ENCODE measurements at places on chromosomes 12 and 14.

DNA sequence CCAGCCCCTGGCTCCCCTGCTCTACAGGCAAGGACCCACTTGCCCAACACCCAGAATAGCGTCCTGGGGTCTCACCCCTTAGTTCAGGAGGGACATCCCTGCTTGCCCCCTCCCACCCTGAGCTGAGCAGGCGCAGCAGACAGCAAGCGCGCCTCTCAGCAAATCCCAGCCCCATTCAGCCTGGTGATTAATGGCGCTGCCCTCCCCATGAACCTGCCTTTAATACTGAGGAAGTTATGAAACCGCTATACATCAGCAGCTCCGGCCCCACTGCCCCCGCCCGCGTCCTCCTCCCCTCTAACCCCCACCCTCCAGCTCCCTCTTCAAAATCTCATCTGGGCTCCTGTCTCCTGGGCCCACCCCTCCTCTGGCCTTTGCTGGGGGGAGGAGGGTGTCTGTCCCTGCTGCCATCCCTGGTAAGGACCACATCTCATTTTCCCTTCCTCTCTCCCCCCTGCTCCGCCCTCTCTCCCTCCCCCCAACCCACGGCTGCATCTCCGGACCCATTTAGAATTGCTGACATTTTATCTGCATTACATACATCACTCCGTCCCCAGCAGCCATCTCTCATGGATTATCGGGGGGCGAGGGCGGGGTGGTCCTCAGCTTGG, 7.1 kb upstream of the SMUG1 start:
- DNase-seq, result no peak

DNA sequence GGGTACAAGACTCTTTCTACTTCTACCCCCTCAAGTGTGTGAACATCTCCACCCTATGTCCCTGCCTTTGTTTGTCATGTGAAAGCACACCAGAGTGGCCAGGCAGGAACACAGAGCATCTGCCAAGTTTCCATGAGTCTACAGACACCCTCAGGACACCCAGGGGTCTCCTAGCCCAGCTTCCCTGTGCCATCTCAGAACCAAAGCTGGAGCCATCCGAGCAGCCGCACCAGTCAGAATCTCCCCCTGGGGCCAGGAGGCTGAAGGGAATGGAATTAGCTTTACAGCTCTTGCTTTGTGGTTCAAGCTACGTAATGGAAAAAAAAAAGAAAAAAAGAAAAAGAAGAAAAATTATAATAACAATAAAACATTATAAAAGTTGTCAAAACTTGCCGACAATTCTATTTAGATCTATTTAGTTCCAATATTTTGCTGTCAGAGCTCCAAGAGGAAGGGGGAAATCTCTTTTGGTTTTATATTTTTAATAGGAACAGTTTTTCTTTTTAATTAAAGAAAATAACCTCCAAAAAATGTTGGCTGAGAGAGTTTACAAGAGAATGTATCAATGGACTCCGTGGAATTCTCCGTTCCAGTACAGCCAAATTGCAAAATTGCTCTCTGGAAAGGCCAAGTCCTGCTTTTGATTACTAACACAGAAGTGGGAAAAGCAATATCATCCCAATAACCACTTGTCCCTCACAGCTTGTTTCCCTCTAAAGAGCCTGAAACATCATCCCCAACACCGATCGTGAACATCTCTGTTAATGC, 37.1 kb downstream of the TBX5 start:
- no peak for DNase-seq

- no peak for DNase-seq
Observed at GRCh38 chr12:92574051-92574783, 128.6 kb upstream of the PLEKHG7 start.

DNA sequence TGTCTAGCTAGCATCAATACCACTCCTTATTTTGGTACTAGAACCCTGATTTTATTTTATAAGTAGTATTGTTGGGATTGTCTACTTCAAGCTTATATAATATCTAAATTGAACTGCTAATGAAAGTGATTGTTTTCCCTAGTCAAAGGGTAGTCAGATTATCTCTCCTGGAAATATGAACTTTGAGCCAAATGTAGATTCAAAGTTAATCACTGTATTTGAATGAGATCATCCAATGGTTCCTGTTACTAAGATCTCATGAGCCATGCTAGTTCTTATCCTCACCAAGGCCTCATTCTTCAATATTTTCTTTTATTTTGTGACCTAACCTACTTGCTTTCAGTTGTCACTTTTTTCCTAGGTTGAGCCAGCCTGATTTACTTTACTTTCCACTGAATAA, 276.7 kb downstream of the RASSF9 start:
- no peak for DNase-seq

- no peak for DNase-seq
Observed at GRCh38 chr14:61934385-61934784, 172.2 kb downstream of the SNAPC1 start.

DNA sequence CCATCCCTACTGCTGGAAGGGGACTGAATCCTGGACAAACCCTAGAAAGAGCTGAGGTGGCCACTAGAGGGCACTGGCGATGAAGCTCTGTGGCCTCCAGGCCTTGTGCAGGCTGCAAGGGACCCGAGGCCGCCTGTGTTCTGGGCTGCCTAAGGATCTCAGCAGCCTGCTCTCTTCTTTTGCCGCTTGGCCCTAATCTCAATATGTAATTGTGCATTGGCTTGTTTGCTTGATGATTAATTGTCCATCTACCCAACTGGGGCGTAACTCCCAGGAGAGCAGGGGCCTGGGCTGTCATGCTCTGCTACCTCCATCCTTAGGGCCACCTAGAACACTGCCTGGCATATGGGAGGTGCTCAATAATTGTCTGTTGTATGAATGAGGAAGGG, 73.8 kb downstream of the SYNE3 start:
- peak; percentile 59 for DNase-seq

DNA sequence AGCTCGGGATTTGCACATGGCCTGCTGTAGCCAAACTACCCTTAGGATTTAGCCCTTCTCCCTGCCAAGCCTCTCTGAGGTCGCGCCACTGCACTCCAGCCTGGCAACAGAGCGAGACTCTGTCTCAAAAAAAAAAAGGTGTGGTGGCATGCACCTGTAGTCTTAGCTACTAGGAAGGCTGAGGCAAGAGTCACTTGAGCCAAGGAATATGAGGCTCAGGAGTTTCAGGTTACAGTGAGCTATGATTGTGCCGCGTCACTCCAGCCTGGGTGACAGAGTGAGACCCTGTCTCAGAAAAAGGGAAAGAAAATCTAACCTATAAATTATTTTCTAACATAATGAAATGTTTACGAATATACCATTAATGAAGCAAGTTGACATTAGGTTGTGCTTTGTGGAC, 29.7 kb downstream of the ESRRB start:
- no peak for DNase-seq

DNA sequence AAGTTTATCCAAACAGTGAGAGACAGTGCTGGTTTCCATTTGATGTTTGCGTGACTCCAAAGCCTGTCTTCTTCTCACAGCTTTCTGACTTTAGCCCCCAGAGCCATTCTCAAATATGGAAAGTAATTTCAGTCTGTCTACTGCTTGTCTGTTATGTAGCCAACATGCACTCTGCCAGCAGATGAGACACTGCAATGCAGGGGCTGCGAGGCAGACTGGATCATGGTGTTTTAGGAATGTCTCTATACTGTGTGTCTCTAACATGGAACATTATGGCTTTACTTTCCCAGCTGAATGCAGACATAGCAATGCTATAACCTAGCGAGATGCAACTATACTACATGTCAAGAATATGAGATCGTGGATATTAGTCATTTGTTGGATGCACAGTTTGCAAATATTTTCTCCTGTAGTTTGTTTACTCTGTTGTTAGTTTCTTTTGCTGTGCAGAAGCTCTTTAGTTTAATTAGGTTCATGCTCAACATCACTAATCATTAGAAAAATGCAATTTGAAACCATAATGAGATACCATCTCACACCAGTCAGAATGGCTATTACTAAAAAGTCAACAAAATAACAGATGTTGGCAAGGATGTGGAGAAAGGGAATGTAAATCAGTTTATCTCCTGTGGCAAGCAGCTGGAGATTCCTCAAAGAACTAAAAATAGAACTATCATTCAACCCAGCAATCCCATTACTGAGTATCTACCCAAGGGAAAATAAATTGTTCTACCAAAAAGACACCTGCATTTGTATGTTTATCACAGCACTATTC, 235.8 kb upstream of the TMTC1 start:
- no peak for DNase-seq

- no peak for DNase-seq
Observed at GRCh38 chr14:23481979-23482822, 12.7 kb downstream of the NGDN start.

All from natural killer cell (primary cell).